Karpas-422 (cell line): ENCODE measurements at places on chromosomes 1 and 21.

GRCh38 chr1:26190373-26190987 is at the start of gene CATSPER4:
CATSPER4 (plus strand) TSS chr1:26190602; CDS start chr1:26190628, 26 bp downstream.
- H3K36me3 ChIP-seq, result no peaks in the 10 kb centered on the region
- no peaks in the 10 kb centered on the region for H3K4me1 ChIP-seq
- DNase-seq, result peak; percentile 55
- H3K4me3 ChIP-seq, result no peak within 1 kb of the TSS

DNA sequence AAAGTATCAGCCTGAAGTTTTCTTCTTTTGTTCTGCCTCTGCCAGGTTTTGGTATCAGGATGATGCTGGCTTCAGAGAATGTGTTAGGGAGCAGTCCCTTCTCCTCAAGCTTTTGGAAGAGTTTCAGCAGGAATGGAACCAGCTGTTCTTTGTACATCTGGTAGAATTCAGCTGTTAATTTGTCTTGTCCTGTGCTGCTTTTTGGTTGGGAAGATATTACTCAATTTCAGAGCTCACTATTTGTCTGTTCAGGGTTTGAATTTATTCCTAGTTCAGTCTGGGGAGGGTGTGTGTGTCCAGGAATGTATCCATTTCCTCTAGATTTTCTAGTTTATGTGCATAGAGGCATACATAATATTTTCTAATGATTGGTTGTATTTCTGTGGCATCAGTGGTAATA is 12.8 kb downstream of the ZNF678 start:
- no peak overlapping the region for H3K27ac ChIP-seq
- H3K36me3 ChIP-seq, result 0 out of 2 replicates have a peak, but pooled peaks cover 7% of the 10 kb centered on the region

DNA sequence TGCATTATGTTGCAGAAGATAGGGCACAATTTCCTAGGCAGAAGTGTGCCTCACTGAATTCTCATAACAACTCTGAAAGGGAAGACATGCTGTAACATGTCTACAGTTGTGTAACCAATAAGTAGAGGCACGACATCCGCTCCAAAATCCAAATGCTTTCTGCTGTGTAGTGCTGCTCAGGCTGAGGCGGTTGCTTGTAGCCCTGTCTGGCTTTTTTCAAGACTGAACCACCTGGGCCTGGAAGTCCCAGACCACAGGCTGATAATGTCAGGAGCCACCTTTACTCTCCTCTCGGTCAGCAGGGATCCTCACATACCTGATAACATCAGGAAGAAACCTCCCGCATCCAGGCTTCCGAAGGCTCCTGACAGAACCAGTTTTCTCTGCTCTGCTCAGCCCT is 10.9 kb downstream of the AKNAD1 start:
- no peaks in the 10 kb centered on the region for H3K27me3 ChIP-seq
- H3K4me1 ChIP-seq, result no peaks in the 10 kb centered on the region
- no peaks in the 10 kb centered on the region for H3K36me3 ChIP-seq
- H3K4me3 ChIP-seq, result no peak overlapping the region

- no peak overlapping the region for H3K4me3 ChIP-seq
- no peak overlapping the region for H3K27ac ChIP-seq
- H3K4me1 ChIP-seq, result peaks cover 16% of the 10 kb centered on the region
- no peak for DNase-seq
Measured at GRCh38 chr1:27521336-27521831, 31.4 kb upstream of the WASF2 start.

GRCh38 chr1:162973381-162973795 is 95.8 kb upstream of the RGS4 start:
- H3K27ac ChIP-seq, result no peak overlapping the region
- no peaks in the 10 kb centered on the region for H3K4me1 ChIP-seq
- H3K4me3 ChIP-seq, result no peak overlapping the region
- DNase-seq, result no peak

DNA sequence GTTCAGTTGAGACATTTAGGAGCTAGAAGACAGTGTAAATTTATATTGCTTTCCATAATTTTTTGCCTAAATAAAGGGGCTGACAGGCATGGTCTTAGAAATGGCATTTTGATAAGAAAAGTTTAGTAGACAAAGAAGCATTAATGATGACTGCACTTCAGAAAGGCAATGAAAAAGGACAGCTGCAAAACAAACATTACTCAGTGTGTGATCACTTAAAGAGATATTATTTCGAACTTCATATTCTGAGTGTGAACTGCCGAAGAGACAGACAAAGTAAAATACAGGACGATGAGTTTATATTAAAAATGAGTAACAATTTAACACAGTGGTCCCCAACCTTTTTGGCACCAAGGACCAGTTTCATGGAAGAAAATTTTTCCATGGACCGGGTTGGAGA is 243.1 kb downstream of the DPYD start:
- no peaks in the 10 kb centered on the region; the same call in 1 of the 2 replicates for H3K36me3 ChIP-seq
- H3K27me3 ChIP-seq, result no peaks in the 10 kb centered on the region
- no peaks in the 10 kb centered on the region for H3K4me1 ChIP-seq
- H3K4me3 ChIP-seq, result no peak overlapping the region

DNA sequence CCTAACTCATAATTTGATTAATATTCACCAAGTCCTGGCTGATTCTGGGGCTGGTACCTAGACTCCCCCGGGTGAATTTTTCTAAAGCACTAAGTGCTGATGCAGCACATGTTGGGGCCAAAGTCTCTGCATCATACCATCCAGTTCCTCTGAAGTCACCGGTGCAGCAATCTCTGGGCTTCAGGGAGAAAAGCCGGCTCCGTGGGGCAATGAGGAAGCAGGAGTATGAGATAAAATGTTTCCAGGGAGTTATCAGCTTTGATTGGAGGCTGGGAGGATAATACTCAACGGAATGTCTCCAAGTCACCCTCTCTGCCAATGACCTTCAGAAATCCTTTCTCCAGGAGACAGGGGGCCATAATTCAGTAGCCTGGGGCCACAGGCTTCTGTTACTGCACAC is 1.2 kb downstream of the FCAMR start:
- H3K4me1 ChIP-seq, result no peaks in the 10 kb centered on the region
- no peaks in the 10 kb centered on the region for H3K36me3 ChIP-seq
- DNase-seq, result no peak
- H3K27ac ChIP-seq, result no peak overlapping the region
- H3K27me3 ChIP-seq, result no peaks in the 10 kb centered on the region

GRCh38 chr1:67691712-67692111 is 6.7 kb downstream of the GADD45A start:
- no peak for DNase-seq
- no peaks in the 10 kb centered on the region for H3K27me3 ChIP-seq
- H3K27ac ChIP-seq, result no peak overlapping the region
- no peak overlapping the region for H3K4me3 ChIP-seq
- peaks cover 7% of the 10 kb centered on the region for H3K4me1 ChIP-seq

GRCh38 chr1:2935184-2935583 is 86.1 kb upstream of the ACTRT2 start:
- H3K27ac ChIP-seq, result no peak overlapping the region
- no peaks in the 10 kb centered on the region for H3K4me1 ChIP-seq
- H3K4me3 ChIP-seq, result no peak overlapping the region
- H3K27me3 ChIP-seq, result no peaks in the 10 kb centered on the region
